NCI-H1417 (cell line): ENCODE measurements at places on chromosomes 6 and 20.

DNA sequence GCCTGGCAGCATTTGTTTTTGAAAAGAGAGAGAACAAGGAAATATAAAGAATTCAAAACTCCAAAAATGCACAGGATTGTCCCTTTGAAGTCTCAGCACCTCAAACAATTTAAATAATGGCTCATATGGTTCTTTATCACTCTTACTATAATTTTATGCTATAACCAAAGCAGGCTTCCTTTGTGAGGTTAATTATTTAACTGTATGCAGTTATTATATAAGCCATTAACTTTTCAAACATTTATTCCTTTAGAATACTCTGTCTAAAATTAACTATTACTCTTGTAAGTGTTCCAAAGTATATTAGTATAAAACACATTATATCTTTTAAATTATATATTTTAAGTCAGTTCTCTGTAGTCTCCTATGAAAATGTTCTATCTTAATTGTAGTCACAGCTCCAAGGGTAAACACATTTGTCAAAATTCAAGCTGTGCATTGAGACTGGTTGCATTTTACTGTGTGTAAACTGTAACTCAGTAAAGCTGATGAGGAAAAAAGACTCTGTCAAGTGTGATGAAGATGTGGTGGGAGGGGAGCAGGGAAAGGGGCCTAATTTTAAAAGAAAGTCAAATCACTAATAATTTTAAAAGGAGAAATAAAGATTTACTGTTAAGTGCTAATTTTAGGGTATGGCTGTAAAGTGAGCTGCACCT, 20.0 kb upstream of the PLAGL1 start:
- DNase-seq: peak; percentile 80

DNA sequence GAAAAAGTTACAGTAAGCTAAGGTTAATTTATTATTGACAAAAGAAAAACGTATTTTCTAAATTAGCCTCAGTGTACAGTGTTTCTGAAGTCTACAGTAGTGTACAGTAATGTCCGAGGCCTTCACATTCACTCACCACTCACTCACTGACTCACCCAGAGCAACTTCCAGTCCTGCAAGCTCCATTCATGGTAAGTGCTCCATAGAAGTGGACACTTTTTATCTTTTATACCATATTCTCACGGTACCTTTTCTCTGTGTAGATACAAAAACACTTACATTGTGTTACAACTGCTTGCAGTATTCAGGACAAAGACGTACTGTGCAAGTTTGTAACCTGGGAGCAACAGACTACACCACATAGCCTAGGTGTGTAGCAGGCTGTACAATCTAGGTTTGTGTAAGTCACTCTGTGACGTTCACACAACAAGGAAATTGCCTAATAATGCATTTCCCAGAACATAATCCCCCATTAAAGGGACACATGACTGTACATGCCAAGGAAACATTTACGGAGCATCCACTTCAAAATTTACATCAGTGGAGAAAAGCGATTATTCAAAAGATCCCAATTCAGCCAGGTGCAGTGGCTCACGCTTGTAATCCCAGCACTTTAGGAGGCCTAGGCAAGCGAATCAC, 133.4 kb downstream of the BANF2 start:
- no peak for DNase-seq

- no peak for DNase-seq
These were observed 10.0 kb downstream of the MOCS1 start for GRCh38 chr6:39924283-39924682.

DNA sequence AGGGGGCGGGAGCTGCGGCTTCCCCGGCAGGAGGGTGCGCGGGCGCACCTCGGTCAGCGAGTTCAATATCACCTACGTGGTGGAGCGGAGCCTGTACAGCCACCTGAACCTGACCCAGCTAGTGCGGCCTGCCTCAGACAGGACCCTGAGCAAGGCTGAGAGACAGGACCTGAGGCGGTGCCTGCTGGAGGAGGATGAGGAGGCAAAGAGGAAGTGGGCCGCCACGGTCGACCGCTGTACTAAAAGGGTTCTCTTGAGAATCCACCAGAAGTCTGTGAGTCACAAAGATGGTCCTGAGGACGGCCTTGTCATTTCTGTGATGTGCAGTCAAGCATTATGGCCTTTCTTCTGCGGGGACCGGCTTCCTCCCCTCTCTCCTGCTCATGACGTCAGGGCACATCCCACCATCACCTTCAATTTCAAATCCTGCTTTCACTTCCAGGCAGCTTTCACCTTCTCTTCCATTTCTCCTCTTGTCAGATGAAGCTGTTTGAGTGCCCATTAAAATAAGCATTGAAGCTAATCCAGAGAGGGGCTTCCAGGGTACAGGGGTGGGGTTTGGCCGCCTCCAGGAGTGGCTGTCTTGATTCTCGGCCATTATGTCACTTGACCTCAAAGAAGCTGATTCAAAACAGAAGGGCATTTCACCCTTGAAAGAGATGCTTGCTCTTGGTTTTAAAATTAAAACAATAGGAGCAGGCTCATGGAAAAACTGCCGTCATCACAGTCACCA, 177.6 kb downstream of the SASH1 start:
- no peak for DNase-seq

DNA sequence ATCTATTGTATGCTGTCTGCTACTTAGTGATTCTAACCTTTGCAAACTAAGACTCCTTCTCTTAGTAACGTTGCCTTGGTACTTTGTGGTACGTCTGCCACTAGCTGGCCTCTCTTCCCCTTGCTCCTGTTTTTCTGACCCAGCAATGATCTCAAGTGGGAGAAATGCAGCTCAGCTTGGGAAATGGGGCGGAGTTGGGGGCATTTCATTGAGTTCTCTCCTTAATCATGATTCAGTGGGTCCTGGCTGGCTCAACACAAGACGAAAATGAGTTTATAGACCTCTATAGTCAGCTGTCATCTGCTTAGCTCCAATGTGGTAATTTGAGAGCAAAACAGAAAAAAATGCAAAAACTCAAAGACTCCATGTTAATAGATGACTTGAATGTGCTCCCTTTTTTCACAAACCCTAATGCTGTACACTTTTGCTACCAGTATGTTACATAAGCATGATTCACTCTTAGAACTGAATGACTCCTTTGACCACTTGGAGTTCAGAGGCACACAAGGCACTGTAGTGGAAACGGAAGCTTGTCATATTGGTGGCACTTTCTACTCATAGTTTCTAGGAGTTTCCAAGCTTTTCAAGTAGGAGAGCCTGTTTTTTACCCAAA, 55.3 kb upstream of the SOX4 start:
- no peak for DNase-seq

DNA sequence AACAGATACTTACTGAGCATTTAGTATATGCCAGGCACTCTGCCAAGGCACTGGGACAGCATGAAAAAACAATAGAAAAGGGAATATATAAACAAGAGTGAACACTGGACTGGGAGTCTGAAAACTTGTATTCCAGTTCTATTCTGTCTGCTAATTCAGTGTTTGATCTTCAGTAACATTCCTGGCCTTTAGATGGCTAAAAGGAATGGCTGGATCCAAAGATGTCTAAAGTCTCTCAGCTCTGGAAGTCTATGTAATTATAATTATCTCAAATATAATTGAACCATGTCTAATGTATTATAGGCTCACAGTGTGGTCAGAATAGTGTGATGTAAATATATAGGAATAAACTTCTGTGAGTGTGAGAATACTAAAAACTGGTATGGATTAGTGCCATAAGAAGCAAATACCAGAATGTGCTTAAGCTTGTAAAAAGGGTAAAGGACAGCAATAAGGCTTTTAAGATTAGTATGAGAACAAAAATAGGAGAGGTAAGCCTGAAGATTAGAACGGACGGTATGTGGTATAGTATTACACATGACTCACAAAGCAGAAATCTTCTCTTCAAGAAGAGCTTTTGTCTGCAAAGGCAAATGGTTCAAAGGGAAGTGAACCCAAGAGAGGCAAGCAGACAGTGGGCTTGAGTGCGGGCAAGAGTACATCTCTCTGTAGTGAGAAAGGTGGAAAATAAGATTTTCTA, 68.5 kb downstream of the TMEM200A start:
- DNase-seq: no peak

GRCh38 chr6:89010825-89011224, 47.4 kb upstream of the RNGTT start:
- DNase-seq: no peak

DNA sequence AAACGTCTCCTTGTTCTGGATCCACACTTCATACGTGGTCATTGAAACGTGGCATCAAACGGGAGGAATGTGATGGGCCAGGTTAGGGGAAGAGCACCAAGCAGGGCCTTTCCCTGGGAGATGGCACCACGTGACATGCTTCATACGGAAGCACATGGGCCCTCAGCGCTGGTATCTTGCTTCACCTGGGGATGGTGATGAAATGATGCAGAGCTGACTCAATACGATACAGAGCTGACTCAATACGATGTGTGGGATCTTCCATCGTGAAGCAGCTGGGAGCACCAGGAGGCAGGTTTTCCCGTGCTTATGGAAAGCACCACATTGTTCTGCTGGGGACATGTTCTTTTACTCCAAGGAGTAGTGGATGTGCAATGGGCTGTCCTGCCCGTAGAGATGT, 22.5 kb upstream of the TAGAP start:
- no peak for DNase-seq

- no peak for DNase-seq
These were observed 2.6 kb upstream of the NCOA3 start for GRCh38 chr20:47499053-47499452.

DNA sequence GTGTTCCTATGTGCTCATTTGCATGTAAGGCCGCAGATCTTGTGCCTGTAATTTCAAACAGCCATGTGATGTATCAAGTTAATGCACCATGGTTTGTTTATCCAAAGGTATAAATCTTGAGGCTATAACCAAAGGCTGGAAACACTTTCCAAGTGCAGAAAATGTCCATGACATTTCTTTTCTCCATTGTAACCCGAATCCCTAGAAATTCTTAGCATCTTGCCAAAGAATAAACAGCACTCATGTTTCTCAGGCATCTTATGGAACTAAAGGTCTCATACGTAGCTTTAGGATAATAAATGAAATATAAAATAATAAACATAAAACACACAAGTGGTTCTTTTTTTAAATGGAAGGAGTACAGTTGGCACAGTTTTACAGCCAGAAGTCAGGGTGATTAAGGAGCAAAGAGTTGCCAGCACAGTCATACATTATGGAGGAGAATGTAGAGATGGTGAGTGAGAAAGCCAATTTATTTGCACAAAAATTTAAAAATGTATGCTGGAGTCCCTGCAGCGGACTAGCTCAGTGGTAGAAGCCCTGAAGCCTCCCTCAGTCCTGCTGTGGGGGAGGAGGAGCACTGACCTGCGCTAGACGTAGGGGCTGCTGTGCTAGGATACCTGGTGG, 18.0 kb downstream of the CDH26 start:
- no peak for DNase-seq

DNA sequence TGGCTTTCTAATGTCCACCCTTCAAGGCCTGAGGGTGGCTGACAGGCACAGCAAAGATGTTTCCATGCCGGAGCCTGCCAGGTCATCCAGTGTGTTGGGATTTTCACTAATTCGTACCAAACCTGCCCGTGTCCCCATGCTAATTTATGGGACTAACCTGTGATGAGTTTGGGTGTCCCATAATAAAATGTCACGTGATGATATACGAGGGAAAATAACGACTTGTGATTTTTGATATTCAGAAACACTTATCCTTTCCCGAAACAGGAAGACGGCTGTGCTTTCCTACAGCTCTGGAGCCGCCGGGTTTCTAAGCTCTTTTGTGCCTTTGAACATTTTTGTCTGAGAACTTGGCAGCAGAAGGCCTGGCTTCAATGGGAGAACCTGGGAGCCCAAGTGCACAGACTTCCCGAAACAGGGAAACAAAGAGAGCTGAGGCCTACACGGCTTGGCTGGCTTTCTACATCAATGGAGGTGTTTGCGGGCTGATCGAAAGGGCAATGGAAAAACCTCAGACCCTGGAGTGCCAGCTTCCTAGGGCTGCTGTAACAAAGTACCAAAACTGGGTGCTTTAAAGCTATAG, 171.9 kb upstream of the JARID2 start:
- DNase-seq: no peak

DNA sequence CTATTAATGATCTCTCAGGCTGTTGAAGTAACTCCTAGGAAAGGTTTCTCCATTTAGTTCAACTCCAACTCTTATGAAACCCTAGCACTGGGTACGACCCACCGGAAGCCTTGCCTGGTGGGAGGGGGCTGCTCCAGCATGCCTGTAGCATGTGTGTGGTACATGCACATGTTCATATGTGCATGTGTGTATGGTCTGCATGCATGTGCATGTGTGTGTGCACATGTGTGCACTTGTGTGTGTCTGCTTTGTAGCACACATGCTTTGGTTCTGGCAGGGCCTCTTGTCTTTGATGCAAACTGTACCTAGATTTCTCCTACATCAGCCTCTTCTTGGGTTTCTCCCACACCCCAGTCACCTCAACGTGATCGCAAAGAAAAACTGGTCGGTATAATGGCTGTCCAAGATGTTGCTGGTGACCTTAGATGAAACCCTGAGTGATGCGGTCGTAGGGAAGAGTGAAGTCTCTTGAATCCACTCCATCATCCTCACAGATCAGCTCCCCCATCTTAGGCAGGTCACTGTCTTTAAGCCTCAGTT, 193.5 kb downstream of the MYLK4 start:
- no peak for DNase-seq

DNA sequence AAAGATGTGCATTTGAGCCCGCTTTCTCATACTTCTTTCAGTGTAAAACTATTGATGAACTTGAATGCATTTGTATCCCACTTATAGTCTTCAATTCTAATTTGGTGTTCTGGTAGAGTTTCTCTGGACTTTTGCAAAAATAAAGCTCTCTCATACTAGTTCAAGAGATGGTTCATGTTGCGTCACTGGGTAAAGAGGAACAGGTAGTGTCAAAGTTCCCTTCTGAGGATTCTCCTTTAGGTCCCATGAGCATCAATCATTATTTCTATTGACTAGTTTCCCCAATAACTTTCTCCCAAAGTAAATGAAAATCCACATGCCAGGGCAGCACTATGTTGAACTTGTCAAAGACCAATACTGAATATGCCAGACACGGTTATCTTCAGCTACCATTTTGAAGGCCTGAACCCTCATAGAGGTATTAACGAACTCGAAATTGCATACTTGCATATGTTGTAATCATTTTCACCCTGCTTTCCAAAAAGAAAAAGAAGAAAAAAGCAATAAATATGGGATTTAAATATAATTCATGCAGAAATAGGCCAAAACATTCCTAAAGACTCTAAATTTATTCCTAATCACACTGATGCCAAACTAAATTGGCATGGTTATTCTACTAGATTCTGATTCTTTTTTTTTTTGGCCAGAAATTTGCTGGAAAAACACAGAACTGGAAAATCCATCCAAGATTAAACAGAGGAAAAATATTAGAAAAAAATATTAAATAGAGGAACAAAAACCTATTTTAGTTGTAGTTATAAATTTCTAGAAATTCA, 84.5 kb downstream of the SGK1 start:
- DNase-seq: no peak
